NCI-H187 treated with DMSO at 0.1 percent for 48 hours (cell line): ENCODE measurements at places on chromosomes 7 and 10.

GRCh38 chr10:98062424-98062823, 32.0 kb upstream of the CRTAC1 start:
- no peak for DNase-seq

DNA sequence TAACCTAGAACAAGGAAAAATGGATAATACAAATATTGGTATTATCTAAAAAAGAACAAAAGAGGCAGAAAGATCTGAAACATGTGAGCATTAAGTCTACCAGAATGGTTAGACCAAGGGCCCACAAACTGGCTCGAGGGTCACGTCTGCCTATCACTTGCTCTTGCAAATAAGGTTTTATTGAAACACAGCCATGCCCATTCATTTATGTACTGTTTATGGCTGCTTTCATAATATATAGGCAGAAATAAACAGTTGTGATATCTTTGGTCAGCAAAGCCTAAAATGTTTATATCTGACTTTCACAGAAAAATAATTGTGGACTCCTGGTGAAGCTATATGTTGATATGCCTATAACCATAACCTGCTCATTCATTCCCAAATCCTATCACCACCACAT, 71.8 kb downstream of the AASS start:
- no peak for DNase-seq

DNA sequence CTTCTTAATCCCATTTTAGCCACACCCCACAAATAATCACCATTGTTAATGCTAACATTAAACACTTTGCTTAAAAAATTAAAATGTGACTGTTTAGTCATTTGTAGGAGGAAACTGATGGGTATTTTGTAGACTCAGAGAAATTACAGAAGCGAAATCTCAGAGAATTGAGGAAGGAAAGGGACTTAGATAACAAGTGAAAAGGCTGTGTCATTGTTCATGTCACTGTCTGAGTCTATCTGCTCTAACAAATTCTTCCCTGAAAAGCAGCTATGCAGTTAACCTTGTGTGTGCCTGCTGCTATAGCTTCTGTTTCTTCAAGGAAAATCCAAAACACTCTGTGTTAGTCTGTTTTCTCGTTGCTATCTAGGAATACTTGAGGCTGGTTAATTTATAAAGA, 40.9 kb upstream of the PLXDC2 start:
- DNase-seq: no peak

DNA sequence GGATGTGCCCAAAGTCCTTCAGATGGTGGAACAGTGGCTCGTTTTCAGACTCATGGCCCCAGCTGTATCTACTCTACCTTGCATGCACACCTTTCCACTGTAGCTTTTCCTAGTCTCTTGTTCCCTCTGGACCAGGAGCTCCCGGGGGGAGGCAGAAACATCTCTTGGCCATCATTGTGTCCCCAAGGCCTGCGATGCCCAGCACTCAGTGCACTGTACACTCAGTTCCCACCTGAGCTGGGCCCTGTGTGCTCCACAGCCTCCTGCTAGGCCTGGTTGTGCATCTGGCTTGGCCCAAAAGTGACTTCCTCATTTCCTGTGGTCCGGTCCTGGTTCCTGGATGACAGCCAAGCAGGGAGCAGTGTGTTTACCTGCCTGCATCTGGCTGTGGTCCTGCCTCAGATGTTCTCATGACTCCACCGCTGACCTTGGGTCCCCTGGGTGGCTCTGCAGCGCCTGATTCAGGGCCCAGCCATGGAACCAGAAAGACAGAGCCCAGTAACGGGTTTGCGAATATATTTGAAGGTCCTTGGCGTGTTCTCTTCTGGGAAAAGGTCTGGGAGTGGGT, 9.9 kb upstream of the DOCK1 start:
- DNase-seq: no peak

DNA sequence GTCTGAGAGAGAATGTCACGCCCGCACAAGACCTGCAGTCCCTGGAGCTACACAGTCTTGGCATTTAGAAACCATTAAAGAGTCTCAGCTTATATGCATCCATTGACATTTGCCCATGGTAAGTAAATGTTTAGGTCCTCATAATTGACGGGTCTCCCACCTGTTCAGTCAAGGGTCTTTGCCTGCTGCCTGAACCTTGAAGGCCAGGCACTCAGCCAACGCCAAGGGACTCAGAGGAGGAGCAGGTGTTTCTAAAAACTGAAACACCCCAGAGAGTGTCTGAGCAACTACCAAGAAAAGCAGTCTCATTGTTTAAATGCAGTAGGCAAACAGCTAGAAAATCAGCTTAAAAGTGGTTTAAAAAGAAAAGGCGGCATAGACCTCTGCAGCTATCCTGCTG, 264.7 kb upstream of the AKR1E2 start:
- DNase-seq: no peak

- no peak for DNase-seq
These were observed 172.5 kb downstream of the SKAP2 start for GRCh38 chr7:26691886-26692285.

DNA sequence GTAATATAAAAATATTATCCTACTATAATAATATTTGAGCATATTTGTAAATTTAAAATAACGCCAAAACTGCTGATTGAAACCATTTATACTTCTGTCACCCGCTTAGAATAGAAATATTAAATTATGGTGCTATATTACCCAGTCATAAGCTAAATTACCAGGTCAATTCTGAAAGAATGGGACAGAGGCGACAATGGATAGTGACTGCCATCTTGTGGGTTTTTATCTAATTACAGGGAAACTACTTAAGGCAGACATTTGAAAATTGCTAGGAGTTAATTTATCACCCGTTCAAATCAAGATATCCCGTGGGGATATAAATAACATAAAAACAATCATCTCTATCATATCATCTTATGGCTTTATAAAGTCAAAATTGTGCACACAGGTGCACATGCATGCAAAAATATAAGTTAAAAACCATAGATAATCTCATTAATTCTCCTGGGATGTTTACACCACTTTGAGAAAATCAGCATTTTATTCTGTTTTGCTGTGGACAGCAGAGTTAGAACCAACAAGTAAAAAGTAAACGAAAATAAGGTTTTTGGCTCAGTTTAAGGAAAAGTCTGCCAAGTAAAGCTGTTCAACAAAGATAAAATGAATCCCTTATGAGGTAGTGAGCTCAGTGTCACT, 41.3 kb upstream of the HPSE2 start:
- DNase-seq: no peak

DNA sequence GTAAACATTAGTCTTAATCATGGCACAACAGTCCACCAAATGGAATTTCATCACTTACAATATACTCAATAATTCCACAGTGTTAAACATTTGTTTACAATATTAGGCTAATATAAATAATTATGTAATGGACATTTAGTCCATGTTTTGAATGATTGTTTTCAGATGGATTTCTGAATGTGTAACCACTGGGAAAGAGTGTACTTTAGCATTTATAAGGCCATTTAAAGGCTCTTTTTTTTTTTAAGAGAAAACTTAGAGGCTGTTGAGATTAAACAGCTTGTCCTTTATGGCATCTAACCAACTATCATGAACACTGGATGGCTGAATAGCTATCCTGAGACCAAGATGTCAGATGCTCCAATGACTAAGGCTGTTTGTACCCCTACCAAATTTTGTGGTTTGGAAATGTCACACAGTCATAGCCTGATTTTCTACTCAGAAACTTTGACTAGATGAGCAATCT, 248.3 kb upstream of the GLI3 start:
- DNase-seq: no peak

- no peak for DNase-seq
These were observed 36.2 kb downstream of the UNCX start for GRCh38 chr7:1268866-1269265.

GRCh38 chr10:10222304-10222841, 795.3 kb upstream of the CELF2 start:
- no peak for DNase-seq

GRCh38 chr7:46032353-46032752, 111.3 kb upstream of the IGFBP3 start:
- no peak for DNase-seq

GRCh38 chr7:139720705-139721231, 57.0 kb downstream of the HIPK2 start:
- DNase-seq: no peak

GRCh38 chr10:126867567-126868365, 37.5 kb upstream of the DOCK1 start:
- DNase-seq: no peak
